ENCODE measurements at places on chromosomes 13 and 19.
A peak's percentile ranks its signal among the peaks of the same experiment; 100 is the strongest.

- no peak for DNase-seq
Observed at GRCh38 chr13:48804821-48805601, 151.3 kb downstream of the CYSLTR2 start.

- DNase-seq: no peak
Observed at GRCh38 chr19:35925501-35925900, 10.7 kb upstream of the LRFN3 start.

- DNase-seq: no peak
Observed at GRCh38 chr19:3068071-3068470, 5.8 kb upstream of the TLE5 start.

DNA sequence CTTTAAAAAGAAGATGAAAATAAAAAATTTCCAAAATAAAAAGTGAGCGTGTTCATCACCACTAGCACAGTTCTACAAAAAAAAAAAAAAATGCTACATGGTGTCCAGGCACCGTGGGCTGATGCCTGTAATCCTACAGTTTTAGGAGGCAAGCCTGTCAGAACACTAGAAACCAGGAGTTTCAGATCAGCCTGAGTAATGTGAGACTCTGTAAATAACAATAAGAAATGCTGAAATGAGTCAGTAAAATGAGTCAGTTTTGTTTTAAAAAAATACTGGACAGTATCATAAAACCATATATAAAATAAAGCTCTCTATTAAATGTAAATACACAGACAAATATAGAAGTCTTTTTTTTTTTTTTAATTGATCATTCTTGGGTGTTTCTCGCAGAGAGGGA is 30.0 kb downstream of the ZNF91 start:
- DNase-seq: no peak

DNA sequence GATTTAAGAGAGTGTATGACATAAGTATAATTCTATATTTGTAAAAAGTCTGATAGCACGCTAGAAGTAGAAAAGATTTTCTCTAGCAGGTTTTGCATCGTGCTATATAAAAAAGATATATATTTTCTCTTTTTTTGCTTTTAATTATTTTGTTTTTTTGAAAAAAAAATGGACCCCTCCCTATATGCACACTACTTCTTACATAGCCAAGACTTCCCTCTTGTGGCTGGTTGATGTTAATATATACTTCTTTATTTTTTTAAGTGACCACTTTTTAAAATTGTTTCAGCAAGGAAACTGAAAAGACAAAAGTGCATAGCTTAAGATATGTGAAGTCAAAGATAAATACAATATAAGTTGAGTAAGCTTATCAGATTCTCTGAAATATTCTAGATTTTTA is 1202.8 kb downstream of the DIAPH3 start:
- DNase-seq: no peak

- DNase-seq: no peak
Observed at GRCh38 chr13:38759390-38759789, 72.5 kb downstream of the FREM2 start.

GRCh38 chr19:1453525-1454364 is 3.8 kb downstream of the APC2 start:
- peak; percentile 97 for DNase-seq

- no peak for DNase-seq
Observed at GRCh38 chr19:55622242-55622969, 2.0 kb downstream of the ZNF784 start.

DNA sequence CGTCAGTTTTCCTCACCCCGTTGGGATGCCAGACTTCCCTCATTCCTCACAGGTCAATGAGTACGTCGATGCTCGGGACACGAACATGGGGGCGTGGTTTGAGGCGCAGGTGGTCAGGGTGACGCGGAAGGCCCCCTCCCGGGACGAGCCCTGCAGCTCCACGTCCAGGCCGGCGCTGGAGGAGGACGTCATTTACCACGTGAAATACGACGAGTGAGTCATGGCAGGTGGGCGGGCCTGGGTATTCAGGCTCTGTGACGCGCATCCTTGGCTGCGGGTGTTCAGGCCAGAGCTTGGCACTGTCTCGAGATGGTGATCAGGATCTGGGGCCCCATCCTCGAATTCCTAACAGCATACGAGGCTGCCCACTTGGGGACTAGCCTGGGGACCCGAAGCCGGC is 21.4 kb downstream of the UHRF1 start:
- no peak for DNase-seq

DNA sequence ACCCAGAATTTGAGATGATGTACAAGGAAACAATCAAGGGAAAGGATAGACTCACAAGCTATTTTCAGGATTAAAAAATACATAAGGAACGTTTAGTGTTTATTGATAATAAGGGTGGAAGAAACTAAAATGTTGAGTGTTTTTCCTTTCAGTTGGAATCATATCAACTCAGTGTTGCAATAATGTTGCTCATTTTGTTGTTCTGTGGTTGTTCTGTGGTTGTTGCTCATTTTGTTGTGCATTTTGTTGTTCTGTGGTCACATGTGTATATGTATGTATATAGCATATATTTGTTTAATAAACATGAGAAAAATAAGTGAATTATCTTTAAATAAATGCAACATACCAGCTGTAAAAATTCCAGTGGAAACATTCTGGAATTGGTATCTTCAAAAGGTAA is 262.4 kb upstream of the SPRY2 start:
- DNase-seq: no peak

DNA sequence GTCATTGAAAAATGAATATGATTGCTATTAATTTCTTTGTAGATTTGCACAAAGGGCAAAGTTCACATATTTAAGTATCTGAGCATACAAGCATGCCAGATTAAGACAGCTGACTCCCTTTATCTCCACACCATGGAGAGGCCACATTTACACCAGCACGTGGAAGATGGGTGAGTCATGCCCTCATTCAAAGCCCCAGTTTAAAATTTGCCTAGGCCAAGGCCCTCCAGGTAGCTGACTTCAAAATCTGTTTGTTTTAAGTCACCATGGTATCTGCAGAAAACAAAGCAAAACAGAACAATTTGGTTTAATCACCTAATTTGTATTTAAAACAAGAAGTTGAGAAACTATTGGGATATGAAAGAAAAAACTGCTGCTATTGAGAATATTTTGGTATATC is 109.2 kb downstream of the ESD start:
- no peak for DNase-seq

- DNase-seq: no peak
Observed at GRCh38 chr19:6457958-6458694, 1.5 kb downstream of the SLC25A23 start.

GRCh38 chr13:73739394-73739793 is 394.8 kb downstream of the KLF12 start:
- DNase-seq: no peak

GRCh38 chr19:46839752-46840497 is 10.7 kb downstream of the AP2S1 start:
- DNase-seq: no peak

GRCh38 chr13:93690139-93690538 is 463.5 kb downstream of the GPC6 start:
- DNase-seq: no peak

DNA sequence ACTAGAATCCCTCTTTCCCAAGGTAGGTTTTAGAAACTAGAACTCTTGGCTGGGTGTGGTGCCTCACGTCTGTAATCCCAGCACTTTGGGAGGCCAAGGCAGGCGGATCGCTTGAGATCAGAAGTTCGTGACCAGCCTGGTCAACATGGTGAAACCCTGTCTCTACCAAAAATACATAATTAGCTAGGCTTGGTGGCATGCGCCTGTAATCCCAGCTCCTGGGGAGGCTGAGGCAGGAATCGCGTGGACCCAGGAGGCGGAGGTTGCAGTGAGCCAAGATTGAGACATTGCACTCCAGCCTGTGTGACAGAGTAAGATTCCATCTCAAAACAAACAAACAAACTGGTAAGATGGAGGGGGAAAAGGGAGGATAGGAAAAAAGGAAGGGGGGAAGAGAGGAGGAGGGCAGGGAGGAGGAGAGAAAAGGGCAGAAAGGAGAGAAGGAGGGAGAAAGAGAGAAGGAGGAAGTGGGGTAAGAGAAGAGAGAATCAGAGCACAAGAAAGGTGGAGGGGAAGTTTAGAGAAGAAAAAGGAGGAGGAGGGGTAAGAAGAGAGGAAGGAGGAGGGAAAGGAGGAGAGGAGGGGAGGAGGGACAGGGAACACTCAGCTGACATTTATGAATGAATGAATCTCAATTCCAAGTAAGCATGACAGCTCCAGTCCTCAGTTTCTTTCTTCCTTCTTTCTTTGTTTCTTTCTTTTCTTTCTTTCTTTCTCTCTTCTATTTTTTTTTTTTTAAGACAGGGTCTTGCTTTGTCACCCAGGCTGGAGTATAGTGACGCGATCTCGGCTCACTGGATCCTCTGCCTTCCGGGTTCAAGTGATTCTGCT is 2.6 kb upstream of the SLC27A1 start:
- no peak for DNase-seq

DNA sequence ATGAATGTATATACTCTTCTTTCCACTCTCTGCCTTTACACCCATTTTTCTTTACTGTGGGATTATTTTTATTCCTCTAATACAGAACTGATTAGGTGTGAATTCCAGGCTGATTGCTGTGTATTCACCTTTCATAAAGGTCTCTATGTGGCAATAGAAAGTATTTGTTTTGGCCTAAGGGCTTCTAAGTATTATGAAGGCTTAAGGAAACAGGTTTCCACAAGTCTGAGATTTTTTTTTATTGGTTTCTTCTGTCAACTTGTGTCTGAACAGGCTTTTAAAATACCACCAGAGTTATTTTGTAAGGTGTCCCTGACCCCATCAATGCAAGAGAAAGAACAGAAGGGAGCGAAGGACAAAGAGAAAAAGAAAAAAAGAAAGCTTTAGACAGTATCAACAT is 1102.0 kb upstream of the SPRY2 start:
- DNase-seq: no peak

DNA sequence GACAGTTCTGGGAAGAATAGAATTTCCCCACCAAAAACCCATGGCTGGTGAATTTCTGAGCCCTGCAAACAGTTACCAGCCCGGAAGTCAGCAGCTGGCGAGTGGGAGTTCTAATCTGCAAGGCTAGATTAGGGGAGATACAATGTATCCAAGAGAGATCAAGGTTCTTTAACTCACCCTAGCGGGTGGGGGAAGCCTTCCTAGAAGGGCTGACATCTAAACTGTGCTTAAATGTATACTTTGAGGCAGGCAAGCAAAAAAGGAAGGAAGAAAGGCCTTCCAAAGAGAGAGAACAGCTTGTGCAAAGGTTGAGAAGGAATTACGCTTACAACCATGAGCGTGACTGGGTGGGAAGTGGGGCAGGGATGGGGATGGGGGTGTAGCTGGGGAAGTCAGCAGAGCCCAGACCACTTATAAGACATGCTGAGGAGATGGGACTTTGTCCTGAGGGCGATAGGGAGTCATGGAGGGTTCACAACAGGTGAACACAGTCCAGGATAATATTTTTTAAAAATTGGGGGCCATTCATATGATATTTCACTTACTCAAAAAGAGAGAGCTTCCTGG is 20.8 kb upstream of the ZNRF4 start:
- no peak for DNase-seq

- no peak for DNase-seq
Observed at GRCh38 chr13:51805925-51806324, 2.0 kb upstream of the DHRS12 start.

DNA sequence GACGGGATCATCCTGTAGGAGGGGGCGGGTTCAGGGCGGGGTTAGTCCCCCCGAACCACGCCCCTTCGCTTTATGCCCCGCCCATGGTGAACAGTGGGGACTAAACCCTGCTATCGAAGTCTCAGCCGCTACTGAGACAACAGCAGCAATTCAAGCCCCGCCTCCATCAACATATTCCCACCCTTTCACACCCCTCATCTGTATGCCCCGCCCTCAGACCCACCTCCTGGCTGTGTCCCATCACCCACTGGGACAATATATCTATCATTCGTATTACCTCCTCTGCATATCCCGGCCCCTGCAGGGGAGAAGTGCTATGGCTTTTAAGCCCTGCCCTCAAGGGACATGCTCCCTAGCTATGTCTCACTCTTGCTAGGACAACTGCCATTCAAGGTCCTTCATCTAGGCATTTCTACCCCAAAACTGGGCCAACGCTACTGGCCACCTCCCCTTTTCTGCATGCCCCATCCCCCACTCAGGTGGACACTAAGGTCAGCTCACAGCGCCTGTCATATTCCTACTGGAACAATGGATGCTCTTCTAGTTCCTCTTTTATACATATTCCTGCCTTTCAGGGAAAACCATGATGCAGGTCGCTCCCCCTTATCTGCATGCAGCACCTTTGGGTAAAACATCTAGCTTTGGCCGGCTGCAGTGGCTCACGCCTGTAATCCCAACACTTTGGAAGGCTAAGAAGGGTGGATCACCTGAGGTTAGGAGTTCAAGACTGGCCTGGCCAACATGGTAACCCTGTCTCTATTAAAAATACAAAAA is 11.9 kb downstream of the LRFN1 start:
- no peak for DNase-seq

GRCh38 chr13:100392709-100393630 is 195.6 kb downstream of the GGACT start:
- DNase-seq: no peak

DNA sequence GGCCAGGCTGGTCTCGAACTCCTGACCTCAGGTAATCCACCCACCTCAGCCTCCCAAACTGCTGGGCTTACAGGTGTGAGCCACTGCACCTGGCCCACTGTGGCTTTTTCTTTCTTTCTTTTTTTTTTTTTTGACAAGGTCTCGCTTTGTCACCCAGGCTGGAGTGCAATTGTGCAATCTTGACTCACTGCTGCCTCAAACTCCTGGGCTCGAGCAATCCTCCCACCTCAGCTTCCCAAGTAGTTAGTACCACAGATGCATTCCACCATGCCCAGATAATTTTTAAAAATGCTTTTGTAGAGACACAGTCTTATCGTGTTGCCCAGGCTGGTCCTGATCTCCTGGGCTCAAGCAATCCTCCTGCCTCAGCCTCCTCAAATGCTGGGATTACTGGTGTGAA is 12.1 kb upstream of the FCGBP start:
- DNase-seq: no peak

DNA sequence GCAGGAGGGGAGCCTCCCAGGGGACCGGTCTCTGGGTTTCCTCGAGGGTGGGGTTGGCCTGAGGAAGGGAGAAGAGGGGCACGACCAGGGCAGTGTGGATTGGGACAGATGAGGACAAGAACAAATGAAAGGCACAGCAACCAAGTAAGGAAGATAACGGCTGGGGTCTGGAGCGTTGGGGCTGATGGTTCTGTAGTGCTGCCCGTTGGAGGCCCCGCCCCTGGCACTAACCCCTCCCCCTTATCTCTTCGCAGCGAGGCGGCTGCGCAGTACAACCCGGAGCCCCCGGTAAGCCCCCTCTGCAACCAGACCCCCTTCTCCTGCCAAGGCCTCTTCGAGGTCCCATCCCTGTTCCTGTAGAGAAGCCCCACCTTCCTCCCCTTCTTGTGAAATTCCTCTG is 2.2 kb downstream of the CAPNS1 start:
- no peak for DNase-seq
